ENCODE measurements at places on chromosomes 5 and 9.

GRCh38 chr5:32686799-32687498 lies 24.2 kb upstream of the NPR3 start:
- no peak for DNase-seq

DNA sequence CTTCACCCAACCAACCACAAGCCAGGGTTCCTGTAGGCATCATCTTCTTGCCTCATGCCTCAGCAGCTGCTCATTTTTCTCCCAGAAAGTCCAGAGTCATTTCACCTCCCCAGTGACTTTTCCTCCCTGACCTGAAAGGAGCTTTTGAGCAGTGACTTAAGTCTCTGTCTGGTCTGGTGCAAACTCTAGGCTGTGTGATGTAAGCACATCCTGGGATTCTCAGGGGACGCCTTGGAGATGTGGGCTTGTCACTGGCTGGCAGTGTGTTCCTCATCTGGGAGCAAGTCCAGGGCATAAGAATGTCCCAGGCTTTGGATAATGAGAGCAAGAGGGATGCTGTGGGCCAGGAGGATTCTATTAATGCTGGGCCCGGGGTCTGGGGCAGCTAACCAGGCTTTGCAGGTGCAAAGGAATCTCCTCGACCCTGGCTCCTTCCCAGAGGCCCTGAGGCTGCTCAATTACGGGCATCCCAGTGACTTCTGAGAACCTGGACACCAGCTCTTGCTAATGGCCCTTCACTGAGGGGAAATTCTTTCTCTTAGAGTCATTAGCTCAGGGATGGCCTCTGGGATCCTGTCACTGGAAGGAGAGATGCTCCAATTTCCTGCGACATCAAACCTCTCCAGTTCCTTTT lies 211.0 kb upstream of the PANK3 start:
- DNase-seq, result no peak

DNA sequence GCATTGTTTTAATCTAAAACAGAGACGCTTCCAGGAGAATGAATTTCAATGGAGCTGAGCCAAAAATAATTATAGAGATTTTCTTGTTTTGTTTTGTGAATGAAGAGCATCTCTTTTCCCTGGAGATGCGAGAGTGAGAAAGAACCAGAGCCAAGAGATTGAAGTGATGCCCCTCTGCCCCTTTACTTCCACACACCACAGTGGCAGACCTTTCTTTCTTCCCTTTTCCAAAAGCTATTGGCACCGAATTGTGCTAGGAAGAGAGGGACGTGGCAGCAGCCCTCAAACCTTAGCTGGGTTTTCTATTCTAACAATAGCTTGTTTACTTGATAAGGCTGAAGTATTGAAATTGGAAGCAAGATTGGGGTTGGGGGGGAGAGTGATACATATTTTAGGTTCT lies 133.0 kb upstream of the TMEM161B start:
- no peak for DNase-seq

DNA sequence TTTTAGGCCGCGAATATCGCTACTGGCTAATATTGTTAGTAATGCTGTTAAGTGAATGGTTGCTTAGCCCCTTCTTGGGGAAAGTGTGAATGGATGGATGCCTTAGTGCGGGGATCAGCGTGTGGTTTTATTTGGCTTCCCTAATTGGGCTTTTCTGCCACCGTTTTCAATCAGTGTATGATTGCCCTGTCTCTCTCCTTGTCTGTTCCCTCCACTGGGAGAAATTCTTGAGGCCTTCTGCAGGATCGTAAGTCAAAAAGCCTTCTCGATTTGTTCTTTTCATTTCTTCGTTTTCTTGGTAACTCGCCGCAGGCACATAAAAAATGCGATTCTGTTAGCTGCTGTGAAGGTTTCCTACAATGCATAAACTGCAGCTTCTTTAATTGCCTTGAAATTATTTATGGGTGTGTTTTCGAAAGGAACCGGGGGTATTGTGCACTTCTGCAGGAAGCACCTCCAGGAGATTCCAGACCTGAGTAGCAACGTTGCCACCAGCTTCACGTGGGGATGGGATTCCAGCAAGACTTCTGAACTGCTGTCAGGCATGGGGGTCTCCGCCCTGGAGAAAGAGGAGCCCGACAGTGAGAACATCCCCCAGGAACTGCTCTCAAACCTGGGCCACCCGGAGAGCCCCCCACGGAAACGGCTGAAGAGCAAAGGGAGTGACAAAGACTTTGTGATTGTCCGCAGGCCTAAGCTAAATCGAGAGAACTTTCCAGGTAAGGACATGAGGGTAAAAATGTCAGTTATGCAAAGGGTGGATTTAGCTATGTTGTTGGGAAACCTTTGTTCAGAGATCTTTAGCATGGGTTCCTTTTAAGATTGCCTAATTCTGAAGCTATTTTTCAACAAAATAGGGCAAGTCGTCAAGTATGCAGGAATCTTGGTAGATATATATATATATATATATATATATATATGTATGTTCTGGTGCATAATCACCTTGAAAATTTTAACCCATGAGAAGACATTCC lies 700 bp downstream of the SKP2 start:
- DNase-seq, result no peak

GRCh38 chr9:75628952-75629351 lies 261.5 kb upstream of the PCSK5 start:
- DNase-seq, result no peak

DNA sequence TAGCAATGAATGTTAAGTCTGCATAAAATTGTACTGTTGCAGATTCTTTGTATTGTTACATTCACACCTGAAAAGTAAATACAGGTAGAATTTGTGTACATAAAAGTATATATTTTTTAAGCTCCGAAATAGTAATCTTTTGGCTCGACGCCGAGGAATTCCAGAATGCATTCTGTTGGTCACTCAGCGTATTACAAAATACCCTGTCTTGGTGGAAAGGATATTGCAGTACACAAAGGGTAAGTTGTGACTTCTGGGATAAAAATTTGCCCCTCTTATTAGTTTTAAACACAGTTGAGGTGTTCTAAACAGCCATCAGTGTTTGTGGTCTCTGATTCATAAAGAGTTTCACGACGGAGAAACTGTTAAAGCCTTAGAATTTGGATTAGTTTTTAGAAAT lies 257.6 kb downstream of the ARHGEF28 start:
- no peak for DNase-seq

- DNase-seq, result no peak
Measured at GRCh38 chr5:160274483-160274931, 37.9 kb downstream of the CCNJL start.

GRCh38 chr5:111072949-111073682 lies 1.6 kb downstream of the TSLP start:
- DNase-seq, result peak; percentile 70

DNA sequence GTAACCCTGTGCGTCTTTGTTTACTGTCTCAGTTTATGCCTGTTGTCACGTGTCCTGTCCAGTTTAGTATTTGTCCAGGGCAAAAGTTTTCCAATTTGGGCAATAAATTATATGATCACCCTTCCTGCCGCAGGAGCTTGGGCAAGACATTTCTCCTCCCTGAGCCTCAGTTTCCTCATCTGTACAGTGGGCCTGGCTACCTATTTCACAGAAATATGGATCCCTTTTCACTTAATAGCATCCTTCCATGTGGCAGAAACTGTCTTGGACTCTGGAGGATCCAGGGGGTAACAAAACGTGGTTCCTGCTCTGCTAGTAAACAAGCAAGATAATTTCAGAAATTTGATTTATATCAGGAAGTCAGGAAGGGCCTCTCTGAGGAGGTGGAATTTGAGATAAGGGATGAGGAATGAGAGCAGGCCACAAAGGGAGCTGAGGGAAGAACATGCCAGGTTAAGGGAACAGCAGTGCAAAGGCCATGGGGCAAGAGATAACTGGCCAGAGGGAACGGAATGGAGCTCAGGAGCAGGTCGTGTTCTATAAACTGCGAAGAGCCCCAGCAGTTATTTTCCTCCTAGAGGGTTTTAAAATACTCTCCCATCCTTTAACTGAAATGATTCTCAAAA lies 15.1 kb upstream of the PPARGC1B start:
- DNase-seq, result no peak

- no peak for DNase-seq
Measured at GRCh38 chr9:19939734-19940278, 151.0 kb upstream of the SLC24A2 start.

- no peak for DNase-seq
Measured at GRCh38 chr5:18079831-18080230, 445.6 kb downstream of the TAF11L14 start.

GRCh38 chr5:66669086-66669861 lies 73.1 kb downstream of the MAST4 start:
- no peak for DNase-seq

DNA sequence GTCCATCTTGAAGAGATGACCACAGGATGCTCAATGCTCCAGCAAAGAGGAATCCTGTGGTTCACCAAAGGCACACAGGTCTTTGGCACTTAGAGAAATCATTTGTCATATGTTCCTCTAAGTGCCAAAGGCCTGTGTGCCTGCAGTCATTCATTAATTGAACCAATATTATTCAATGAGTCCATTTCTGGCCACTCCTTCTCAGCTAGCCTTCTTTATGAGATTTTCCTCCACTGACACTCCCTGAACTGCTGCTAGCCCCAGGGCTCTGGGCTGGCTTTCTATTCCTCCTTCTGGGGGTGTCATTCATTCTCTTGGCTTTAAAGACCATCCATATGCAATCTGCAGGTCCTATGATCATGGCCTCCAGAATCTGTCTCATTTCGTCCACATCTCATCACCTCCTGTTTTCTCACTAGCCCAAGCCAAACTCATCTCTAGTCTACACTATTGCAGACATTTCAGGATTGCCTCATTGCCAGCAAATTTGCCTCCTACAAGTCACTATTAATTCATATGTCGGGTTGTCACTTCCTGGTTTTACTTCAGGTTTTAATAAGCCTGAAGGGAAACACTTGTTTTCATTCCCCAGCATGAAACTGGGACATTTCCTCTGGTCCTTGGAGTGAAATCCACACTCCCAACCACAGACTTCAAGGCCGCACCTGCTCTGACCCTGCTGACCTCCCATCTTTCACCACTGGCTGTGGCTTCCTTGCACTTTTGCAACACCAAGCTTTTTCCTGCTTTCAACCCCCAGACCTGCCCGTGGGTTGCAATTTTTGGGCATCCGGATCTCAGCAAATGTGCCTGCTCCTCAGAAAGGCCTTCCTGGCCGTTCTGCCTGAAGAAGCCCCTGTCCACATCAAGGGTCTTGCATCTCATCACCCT lies 35.1 kb downstream of the KCNIP1 start:
- no peak for DNase-seq

DNA sequence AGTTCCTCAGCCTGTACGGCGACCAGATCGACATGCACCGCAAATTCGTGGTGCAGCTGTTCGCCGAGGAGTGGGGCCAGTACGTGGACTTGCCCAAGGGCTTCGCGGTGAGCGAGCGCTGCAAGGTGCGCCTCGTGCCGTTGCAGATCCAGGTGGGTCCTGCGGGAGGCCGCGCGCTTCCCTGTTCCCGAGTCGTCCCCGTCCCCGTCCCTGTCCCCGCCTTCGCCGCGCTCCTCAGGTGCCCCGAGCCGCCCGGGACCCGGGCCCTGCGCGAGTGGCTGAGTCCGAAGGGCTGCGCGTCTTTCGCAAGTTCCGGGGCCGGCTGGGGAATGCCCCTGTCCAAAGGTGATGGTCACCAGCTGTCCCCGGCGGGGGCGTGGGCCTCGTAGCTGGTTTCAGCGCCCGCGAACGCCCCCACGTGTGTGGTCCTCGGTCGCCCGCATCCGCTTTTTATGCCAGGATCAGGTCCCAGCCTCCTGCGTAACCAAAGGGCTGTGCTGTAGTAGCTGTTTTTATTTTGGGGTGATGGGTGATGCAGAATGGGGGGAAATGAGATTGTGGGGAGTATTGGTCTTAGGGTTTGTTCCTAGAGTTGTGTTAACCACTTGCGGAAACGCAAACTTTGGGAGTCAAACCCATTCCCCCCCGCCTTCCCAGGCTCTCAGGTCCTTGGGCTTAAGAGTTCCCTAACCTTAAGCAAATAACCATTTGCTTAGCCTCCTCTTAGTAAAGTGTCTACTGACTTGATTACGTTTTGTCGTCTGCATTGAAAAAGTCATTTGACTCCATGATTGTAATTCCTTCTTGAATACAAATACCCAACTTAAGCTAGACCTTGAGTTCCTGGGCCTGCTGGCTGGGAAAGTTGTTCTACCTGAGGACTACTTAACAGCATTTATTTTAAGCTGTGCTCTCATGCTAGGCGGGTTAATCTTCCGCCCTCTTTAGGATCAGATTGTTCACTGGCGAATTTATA lies 663 bp downstream of the ISOC1 start:
- DNase-seq, result no peak

DNA sequence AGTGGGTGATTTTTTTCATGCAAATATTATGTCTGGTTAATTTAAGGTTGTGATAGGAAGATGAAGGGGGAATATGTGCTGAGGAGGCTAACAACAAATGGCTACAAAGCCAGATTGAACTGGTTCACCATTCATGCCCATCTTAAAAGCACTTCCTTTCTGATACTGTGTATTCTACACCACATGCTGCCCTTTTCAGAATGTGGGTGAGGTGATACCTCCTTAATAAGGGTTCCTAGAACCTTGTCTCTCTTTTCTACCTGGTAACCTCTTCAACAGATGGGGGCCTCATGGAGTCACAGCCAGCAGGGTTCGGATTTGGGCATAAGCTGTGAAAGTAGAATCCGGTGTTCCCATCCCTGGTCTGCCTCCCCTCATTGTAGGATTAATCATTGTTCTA lies 1064.0 kb upstream of the SEMA6A start:
- no peak for DNase-seq

DNA sequence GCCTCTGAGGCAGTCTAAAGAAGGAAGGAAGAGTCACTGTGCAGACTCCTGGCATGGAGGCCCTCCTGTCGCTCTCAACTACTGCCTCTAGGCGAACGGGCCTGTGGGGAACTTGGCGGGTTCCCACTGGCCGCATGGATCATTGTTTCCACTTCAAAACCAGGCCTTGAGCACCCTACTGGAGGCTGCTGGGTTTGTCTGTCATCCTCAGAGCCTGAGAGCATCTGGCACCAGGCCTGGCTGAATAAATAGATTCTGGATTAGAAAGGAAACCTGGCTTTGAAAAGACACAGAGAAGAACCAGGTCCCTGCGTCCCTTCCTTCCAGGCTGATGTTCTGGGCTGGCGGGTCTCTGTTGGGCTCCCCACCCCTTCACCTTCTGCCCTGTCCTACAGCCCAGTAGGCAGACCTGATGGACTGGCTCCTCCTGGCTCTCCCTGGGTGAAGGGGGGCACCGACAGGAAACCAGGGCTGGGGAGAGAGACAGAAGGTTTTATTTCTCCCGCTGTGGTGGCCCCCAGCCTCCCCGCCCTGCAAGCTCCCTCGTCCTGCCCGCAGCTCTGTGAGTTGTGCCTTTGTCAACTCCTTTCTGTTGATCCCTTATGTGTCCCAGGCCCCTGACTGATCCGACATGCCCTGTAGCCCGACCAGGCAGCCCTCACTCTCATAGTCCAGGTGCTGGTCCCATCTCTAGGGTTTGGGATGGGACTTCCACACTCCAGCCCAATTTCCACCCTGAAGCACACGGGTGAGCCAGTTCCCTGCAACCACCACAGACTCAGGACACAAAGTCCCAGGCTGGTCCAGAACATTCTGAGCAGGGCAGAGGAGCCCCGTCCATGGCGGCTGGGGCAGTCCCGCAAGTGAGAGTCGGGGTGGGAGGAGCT lies 50.1 kb downstream of the ADAMTS2 start:
- no peak for DNase-seq

GRCh38 chr5:50553560-50553984 lies 112.5 kb upstream of the EMB start:
- no peak for DNase-seq

GRCh38 chr5:155013526-155013925 lies at the start of gene KIF4B:
Gene KIF4B (plus strand): TSS chr5:155013755. CDS start chr5:155013860, 105 bp downstream.
- no peak for DNase-seq

- DNase-seq, result peak; percentile 34
Measured at GRCh38 chr9:137317718-137318511, 15.8 kb upstream of the NRARP start.

GRCh38 chr5:173640156-173640804 lies 23.8 kb upstream of the BOD1 start:
- no peak for DNase-seq

Measured in activated naive CD8-positive, alpha-beta T cell treated with anti-CD3 and anti-CD28 coated beads, Interleukin-2, amount 10 ng/mL, durations not matched to agents 7 days and 5 days (primary cell).